ENCODE measurements at places on chromosomes 2 and 18. TPM values are rescaled to one million over a fixed set of nuclear protein-coding genes. Genes with fewer than 3 reads are reported as not detected.

DNA sequence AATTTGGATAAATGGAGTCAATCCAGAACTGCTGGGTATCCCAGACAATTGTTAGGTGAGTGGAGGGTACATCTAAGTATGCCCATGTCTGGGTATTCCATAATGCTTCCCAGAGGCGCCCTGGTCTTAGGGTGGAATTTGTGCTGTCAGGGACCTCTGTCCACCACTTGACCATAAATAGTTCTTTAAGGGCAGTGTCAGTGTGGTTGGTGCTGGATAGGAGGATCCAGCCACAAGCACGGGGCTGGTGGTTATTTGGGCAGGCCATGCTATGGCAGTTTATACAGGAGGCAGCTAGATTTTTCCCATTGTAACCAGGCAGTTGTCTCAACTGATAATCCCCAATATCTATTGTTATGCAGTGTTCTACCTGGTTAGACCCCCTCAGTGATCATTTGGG lies 104.4 kb upstream of the B3GNT2 start:
- no peak overlapping the region for H3K4me3 ChIP-seq
- no peak for DNase-seq
- no peaks in the 10 kb centered on the region for H3K36me3 ChIP-seq
- H3K27me3 ChIP-seq, result no peaks in the 10 kb centered on the region

- no peaks in the 10 kb centered on the region for H3K4me1 ChIP-seq
- H3K4me3 ChIP-seq, result no peak overlapping the region
- H3K27me3 ChIP-seq, result no peaks in the 10 kb centered on the region
These were observed 1140.4 kb downstream of the RPIA start for GRCh38 chr2:89831641-89832498.

GRCh38 chr2:117972476-117973123 lies 41.3 kb downstream of the CCDC93 start:
- DNase-seq, result no peak
- H3K4me1 ChIP-seq, result no peaks in the 10 kb centered on the region
- H3K4me3 ChIP-seq, result no peak overlapping the region
- no peak overlapping the region for H3K27ac ChIP-seq
- H3K36me3 ChIP-seq, result peaks cover 5% of the 10 kb centered on the region

DNAH7 gene
- total RNA-seq, result 0.31 TPM

DNA sequence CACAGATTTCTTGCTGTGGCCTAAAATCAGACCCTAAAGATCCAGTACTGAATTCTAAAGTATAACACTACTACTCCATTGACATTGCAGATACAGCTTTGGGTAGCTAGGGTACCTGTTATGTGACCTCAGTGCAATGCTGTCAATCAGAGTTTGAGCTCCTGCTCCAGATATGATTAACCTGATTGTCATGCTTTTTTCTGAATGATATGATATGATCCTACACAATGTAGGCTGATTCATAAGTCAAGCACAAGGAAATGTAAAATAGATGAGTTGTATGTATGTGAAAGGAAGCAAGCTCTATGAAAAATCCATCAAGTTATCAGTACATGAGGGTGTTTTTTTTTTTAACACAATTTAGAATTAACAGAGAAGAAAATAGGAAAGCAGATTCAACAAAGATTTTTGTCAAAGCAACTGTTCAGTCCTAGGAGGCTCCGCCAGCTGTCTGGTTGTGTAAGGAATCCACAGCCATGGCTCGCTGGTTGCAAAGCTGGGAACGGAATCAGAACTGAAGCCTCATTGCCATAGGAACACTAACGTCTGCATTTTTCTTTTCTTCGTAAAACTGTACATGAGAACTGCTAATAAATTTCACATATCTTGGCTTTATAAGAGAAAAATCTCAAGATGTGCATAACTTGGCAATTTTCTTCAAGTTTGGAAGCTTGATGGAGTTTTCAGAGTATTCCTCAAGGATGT lies 52.9 kb downstream of the NR4A2 start:
- H3K4me3 ChIP-seq, result no peak overlapping the region
- H3K27ac ChIP-seq, result no peak overlapping the region
- no peaks in the 10 kb centered on the region for H3K36me3 ChIP-seq
- H3K27me3 ChIP-seq, result no peaks in the 10 kb centered on the region

- no peaks in the 10 kb centered on the region for H3K27me3 ChIP-seq
- no peaks in the 10 kb centered on the region for H3K4me1 ChIP-seq
- peak overlapping the region; percentile 87 for H3K27ac ChIP-seq
- DNase-seq, result peak; percentile 69
- peak overlapping the region; percentile 77 for H3K4me3 ChIP-seq
These were observed 365 bp downstream of the CUL3 start for GRCh38 chr2:224584785-224585210.

DNA sequence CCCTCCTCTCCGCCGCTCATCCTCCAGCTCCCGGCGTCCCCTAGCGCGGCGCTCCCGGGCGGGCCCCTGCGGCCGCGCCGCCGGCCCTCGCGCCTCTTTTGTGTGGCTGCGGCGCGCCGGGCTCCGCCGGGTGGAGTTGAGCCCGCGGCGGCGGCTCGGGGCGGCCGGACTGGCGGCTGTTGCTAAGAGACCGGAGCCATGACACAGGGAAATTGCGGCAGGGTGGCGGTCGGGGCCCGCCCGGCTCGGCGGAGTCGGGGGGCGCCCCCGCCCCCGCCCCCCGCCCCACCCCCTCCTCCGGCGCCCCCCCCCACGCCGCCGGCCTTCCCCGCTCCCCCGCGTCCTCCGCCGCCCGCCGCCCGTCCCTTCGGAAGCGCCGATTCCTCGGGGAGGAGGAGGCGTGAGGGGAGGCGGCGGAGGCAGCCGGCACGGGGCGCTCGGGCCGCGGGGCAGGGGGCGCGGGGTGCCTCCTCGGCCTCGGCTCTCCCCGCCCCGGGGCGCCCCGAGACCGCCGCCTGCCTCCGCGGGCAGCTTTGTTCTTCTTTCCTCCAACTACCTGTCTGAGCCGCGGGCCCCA lies at the start of gene TMEM200C:
TMEM200C (minus strand) TSS at position 224 of the 577 bp plus-strand sequence. CDS start 3,459 bp downstream, outside the sequence.
- peak within 1 kb of the TSS; percentile 47 for H3K27ac ChIP-seq
- peak within 1 kb of the TSS; percentile 33 for H3K4me3 ChIP-seq
- H3K36me3 ChIP-seq, result no peaks in the 10 kb centered on the region
- no peaks in the 10 kb centered on the region for H3K27me3 ChIP-seq
- peaks cover 4% of the 10 kb centered on the region for H3K4me1 ChIP-seq

MAL gene
- total RNA-seq, result not detected

DNA sequence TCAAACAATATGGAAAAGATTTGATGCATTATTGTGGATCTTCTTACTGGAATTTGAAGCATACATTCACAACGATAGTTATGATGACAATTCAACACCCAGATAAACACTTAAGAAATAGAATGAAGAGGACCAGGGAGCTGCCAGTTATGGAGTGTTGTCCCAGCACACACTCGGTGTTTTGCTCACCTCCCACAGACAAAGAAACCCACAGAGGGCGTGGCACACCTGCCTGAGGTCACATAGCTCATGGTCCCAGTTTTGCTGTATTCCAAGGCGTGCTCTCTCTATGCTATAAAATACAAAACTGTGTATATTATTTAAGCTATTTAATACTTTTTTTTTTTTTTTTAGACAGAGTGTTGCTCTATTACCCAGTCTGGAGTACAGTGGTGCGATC lies 31.1 kb downstream of the EFR3B start:
- no peaks in the 10 kb centered on the region for H3K4me1 ChIP-seq
- DNase-seq, result no peak
- H3K36me3 ChIP-seq, result no peaks in the 10 kb centered on the region

- H3K4me1 ChIP-seq, result no peaks in the 10 kb centered on the region
- H3K36me3 ChIP-seq, result no peaks in the 10 kb centered on the region
- H3K27ac ChIP-seq, result no peak overlapping the region
- no peak for DNase-seq
These were observed 111.4 kb downstream of the SOX11 start for GRCh38 chr2:5803547-5803946.
